Stimulated activated CD8-positive, alpha-beta memory T cell treated with anti-CD3 and anti-CD28 coated beads, Interleukin-15, amount 100 ng/mL, for 24 hours (primary cell): ENCODE measurements at places on chromosomes 4 and X.

DNA sequence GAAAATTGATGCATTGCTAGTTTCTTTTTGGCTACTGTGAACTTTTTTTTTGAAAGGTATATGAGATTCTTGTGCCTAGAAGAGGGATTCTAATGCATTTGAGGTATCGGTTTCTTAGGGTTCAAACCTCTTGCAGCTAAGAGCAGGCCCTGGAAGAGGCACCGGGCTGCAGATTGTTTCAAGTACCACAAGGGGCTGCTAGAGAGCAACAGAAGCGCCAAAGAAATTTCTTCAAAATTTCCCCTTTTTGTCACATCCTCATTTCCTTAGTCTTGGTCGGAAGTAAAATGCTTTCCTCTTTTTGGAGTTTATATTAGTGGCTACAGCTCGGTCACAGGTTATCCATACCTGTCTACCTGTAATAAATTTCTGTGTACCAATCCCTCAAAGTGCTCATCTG lies 89.8 kb downstream of the PDGFRA start:
- no peak for DNase-seq

- DNase-seq: no peak
These were observed 95.8 kb downstream of the ATXN3L start for GRCh38 chrX:13223868-13224567.

DNA sequence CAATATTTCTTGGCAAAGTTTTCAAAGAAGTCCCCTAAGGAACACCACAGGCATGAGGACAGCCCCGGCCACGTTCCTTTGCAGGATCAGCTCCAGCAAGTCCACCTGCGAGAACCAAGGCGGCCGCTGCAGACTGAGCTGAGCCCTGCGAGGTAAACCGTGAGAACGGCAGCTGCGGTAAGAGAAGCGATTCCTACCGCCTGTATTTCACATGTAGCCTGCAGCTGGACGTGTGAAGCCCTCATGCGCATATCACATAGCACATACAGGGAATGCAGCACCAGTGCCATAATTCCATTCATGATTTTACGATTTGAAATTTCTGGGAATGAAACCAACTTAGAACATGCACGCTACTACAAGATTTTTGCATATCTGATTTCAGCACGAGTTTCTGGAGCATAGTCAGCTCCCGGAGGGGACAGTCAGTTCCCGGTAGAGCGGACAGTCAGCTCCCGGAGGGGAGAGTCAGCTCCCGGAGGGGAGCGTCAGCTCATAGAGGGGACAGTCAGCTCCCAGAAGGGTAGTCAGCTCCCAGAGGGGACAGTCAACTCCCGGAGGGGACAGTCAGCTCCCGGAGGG lies 41.7 kb downstream of the FGFRL1 start:
- DNase-seq: no peak

DNA sequence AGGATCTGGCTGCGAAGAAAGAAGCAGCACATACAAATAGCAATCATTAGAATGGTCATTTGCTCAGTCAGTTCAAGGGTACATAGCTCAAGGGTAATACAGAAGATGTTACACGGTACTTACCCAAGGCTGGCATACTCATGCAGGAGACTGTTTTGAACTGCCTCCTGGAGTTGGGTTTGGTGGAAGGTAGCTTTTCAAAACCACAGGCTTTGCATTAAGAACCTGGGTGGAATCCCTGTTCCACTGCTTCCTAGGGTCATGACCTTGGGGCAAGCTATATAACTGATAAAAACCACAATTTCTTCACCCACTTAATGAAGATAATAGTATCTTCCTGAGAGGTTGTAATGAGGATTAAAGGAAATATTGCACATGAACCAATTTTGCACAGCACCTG lies 36.5 kb downstream of the TBC1D9 start:
- no peak for DNase-seq

GRCh38 chr4:25890571-25891485 lies 23.2 kb upstream of the SMIM20 start:
- no peak for DNase-seq
